ENCODE measurements at places on chromosomes 3 and 15.

GRCh38 chr15:95035106-95035505 lies 803.7 kb downstream of the MCTP2 start:
- no peak for DNase-seq

GRCh38 chr3:169579116-169579710 lies 84.3 kb downstream of the MECOM start:
- DNase-seq: no peak

- DNase-seq: no peak
Observed at GRCh38 chr3:191331388-191331787, 1.1 kb upstream of the UTS2B start.

DNA sequence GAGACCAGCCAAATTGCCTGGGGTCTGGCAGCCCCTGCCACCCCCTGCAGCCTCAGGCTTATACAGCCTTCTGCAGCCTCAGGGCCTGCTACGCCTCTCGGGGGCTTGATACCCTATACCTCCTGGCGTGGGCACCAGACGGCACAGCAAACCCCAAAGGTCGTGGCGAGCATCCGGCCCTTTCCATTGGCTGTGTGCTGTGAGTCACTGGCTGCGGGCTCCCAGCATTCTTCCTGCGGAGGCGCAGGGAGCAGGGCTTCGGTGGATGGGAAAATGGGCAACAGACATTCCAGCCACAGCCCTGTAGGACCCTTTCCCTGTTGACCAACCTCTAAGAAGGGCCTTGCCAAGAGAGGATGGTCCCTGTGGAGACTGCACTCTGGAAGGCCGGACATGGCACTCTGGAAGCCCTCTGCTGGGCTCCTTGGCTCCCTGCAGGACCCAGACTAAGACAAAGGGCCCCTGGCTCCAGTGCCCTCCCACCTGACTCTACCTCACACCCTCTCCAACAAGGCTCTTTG lies 59.6 kb downstream of the ITGA11 start:
- DNase-seq: peak; percentile 68

DNA sequence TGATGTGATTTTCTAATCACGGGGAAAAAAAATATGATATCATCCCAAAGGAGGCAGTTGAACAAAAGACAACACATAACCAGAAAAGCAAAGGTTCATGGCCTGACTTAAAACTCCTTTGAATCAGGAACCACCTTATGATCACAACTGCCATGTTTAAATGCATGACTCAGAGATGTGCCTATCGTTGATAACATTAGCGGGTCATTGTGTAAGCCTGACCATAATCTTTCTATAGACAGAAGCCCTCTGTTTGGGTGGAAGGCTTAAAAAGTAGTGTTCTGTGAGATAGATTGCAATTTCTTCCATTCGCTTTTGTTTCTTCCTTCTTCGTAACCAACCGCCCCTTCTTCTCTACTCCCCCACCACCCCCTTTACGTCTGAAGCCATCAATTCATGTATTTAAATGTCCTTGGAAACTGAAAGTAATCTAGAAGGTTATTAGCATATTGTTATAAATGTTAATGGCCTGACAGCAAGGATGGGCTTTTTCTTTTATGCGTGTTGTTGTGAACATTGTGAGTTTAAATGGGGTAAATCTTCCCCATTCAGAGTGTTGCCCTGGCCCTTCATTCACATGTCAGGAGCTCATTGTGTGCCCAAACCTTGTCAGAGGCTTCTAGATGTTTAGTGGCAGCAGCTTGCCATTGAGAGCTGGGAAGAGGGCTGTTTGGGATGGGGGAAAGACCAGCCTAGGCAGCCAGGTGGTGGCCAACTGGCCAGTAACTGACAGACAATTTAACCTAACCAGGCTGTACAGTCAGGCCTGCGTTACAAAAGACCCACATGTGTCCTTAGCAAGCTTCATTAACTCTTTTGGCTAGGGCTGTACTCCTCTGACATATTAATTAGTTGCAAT lies 64.5 kb downstream of the EPHA3 start:
- DNase-seq: no peak

DNA sequence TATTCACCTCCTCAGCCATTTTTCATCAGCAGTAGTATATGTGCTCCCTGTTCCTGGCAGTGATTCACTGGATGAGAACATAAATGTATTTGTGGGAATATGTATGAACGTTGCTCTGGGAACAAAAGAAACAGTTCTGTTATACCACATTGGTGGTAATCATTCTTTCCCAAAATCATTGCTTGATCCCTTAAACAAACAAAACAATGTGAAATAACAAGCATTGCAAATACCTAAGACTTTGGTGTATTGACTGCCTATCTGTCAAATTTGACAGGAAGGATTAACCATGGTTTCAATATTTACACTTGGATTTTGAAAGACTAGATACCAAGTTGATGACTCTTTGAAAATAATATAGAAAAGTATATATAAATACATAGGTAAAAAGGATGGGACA lies 284.1 kb downstream of the FHIT start:
- no peak for DNase-seq

- DNase-seq: no peak
Observed at GRCh38 chr3:72255191-72255590, 470.2 kb upstream of the PROK2 start.

DNA sequence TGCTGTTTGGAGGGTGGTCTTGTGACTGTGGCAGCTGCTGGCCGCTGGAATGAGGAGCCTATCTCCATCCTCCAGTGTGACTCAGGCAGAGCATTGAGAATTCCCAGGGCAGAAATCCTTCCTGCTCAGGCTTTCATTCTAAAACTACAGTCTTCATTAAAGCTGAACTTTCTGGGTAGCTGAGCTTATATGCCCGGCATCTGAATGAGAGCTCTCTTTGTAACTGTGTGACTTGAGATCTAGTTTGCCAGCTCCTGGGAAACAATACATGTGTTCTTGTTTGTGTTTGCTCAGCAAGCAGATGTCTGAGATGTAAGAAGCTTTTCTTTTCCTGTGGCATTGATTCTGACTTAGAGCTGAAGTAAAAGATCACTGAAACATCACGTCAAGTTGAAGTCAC lies 22.4 kb downstream of the RLBP1 start:
- DNase-seq: no peak

DNA sequence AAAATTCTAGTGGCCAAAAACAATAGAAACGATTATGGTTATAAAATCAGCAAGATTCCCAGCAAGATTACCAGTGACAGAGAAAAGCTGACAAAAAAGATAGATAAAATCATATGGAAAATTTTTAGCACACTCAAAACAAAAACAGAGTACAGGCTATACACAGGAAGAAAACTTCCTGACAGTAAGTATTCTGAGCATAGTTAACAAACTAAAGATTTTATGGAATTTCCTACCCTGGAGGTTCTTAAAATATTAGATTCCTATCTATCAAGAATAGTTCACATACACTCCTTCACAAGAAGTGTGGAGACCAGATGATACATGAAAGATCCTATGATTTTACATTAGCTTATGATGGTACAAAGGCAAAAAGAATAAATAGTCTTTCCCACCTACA lies 50.8 kb downstream of the ZNF148 start:
- DNase-seq: no peak
